ENCODE measurements at places on chromosomes 2 and 18. TPM values are rescaled to one million over a fixed set of nuclear protein-coding genes. Genes with fewer than 3 reads are reported as not detected.

AGXT gene
- not detected for total RNA-seq

SLC40A1 gene
- total RNA-seq = 3.0 TPM

G6PC2 gene
- not detected for total RNA-seq

VAMP8 gene
- total RNA-seq = 14.1 TPM

THSD7B gene
- total RNA-seq = not detected

EFHD1 gene
- total RNA-seq = 1.9 TPM

RAB17 gene
- 0.39 TPM for total RNA-seq

MAP3K19 gene
- total RNA-seq = not detected

ERMN gene
- not detected for total RNA-seq

GPR45 gene
- total RNA-seq = not detected

TUBB8B gene
- not detected for total RNA-seq

DNMT3A gene
- 19.6 TPM for total RNA-seq

SUCLG1 gene
- total RNA-seq = 56.3 TPM

GREB1L gene
- 1.4 TPM for total RNA-seq

Measured in glomerular endothelial cell (primary cell).